Vagina (tissue), 2 donors: ENCODE measurements at places on chromosomes 7 and 10. TPM values are rescaled to one million over a fixed set of nuclear protein-coding genes. Genes with fewer than 3 reads are reported as not detected.

DNA sequence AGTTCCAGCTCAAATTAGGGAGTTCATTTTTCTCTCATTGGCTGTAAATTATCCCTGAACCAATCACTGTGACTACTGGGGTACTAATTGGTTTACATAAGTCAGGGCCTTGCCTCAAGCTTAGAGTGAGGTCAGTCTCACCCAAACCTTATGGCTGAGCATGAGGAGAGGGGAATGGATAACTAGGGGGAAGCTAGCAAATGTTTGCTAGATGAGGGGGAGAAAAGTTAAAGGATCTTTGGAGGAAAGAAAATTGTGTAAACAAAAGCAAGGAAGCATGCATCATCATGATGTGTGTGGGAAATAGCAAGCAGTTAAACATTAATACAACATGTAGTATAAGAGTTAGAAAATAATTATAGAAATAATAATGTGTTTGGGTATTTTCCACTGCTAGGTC lies 121.9 kb downstream of the BBS9 start:
- H3K4me1 ChIP-seq: peaks cover 9% of the 10 kb centered on the region
- no peaks in the 10 kb centered on the region for H3K27me3 ChIP-seq
- no peak for DNase-seq
- H3K36me3 ChIP-seq: no peaks in the 10 kb centered on the region
- H3K4me3 ChIP-seq: no peak overlapping the region

- no peak overlapping the region for H3K4me3 ChIP-seq
- H3K36me3 ChIP-seq: no peaks in the 10 kb centered on the region
Observed at GRCh38 chr7:103719070-103719469, 270.4 kb downstream of the RELN start.

- H3K27me3 ChIP-seq: no peaks in the 10 kb centered on the region
- H3K4me1 ChIP-seq: peaks cover 29% of the 10 kb centered on the region
- no peak overlapping the region for H3K4me3 ChIP-seq
- H3K27ac ChIP-seq: no peak overlapping the region
- H3K36me3 ChIP-seq: no peaks in the 10 kb centered on the region
Observed at GRCh38 chr7:116777651-116778281, 84.6 kb upstream of the CAPZA2 start.

DNA sequence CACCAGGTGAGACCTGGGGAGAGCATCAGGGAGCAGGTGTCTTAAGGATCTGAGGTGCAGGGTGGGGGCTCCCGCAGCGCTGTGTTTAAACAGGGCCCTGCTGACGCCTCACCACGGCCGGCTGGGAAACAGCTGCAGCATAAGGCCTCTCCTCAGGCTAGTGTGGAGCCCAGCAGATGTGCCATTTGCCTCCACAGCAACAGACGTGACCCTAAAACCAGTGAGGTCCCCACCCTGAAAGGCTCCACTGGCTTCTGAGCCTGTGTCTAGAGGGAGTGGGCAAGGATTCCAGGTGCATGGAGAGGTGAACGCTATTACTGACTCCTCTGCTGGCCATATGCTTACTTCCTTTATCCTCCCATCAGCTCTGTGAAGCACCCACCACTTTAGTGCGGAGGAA lies 47.8 kb downstream of the SYPL1 start:
- no peaks in the 10 kb centered on the region for H3K27me3 ChIP-seq
- H3K36me3 ChIP-seq: no peaks in the 10 kb centered on the region
- H3K27ac ChIP-seq: peak overlapping the region; percentile 84
- DNase-seq: no peak
- no peak overlapping the region for H3K4me3 ChIP-seq

The GTF2IRD1 gene
- total RNA-seq: 33.6 TPM

DNA sequence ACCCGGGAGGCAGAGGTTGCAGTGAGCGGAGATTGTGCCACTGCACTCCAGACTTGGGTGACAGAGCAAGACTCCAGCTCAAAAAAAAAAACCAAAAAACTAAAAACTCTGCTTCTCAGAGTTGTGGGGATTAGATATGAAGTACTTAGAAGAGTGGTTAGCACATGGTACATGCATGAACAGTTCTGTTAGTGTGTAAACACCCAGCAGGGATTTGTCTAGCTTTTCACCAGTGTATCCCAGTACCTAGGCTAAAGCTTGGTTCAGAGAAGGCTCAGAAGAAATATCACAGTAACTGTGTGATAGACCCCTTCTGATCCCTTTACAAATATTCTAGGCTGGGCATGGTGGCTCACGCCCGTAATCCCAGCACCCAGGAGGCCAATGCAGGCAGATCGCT lies 9.5 kb downstream of the PPIA start:
- no peaks in the 10 kb centered on the region for H3K36me3 ChIP-seq
- no peaks in the 10 kb centered on the region for H3K4me1 ChIP-seq
- H3K27me3 ChIP-seq: no peaks in the 10 kb centered on the region
- DNase-seq: no peak
- H3K4me3 ChIP-seq: no peak overlapping the region
